G401 (cell line): ENCODE measurements at places on chromosomes 5 and 9. TPM values are rescaled to one million over a fixed set of nuclear protein-coding genes. Genes with fewer than 3 reads are reported as not detected.

- DNase-seq: peak; percentile 9
Observed at GRCh38 chr5:78747055-78747454, 98.5 kb upstream of the LHFPL2 start.

- DNase-seq: no peak
Observed at GRCh38 chr9:104778802-104779201, 14.9 kb downstream of the NIPSNAP3B start.

ALDH7A1 gene
- total RNA-seq: 120 and 146 TPM in 2 replicates

SPACA9 gene
- total RNA-seq: 5.5 and 6.0 TPM in 2 replicates

ADGRD2 gene
- total RNA-seq: not detected in 2 replicates
